ENCODE measurements at places on chromosomes 4 and X.

GRCh38 chr4:20944451-20944850 is 244.2 kb downstream of the PACRGL start:
- no peak for DNase-seq

- peak; percentile 37 for DNase-seq
Observed at GRCh38 chr4:48899950-48900349, 6.6 kb downstream of the OCIAD2 start.

DNA sequence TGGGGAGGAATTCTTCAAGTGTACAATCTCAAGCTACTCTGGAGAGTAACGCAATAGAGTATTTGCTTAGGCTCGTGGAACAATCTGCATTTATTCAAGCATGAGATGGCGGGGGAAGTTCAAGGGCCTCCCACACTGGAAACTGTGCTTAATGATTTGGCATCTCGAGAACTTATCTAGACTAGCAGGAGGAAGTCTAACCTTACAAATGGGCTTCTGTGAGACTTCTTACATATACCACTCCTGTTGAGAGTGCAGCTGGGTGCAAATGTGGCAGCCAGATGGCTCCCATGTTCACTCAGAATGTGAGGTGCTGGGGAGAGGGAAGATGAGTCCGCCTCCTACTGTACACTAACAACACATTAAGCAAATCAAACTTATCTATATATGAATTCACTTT is 29.3 kb upstream of the PTPN13 start:
- no peak for DNase-seq

- no peak for DNase-seq
Observed at GRCh38 chrX:111133389-111133788, 37.4 kb downstream of the PAK3 start.

- peak; percentile 89 for DNase-seq
Observed at GRCh38 chr4:106495476-106495875, 126.9 kb upstream of the GIMD1 start.

- no peak for DNase-seq
Observed at GRCh38 chrX:52979993-52980392, 21.7 kb upstream of the FAM156A start.

DNA sequence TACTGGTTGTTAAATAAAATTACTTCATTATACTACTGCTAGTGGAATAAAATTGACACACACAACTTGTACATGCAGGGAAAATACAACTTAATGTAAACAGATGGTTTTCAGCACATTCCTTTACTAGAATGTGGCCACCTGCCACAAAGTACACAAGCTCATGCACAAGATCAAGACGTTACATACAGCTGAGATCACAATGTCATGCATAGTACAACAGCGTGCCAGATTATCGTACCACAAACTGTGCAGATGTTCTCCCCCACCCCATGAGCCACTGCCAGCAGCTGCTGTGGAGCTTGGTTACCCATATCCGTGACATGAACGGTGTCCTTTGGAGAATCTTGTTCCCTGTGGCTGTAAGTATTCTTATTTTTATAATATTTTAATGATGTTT is 27.7 kb downstream of the FBXO8 start:
- DNase-seq, result peak; percentile 54

DNA sequence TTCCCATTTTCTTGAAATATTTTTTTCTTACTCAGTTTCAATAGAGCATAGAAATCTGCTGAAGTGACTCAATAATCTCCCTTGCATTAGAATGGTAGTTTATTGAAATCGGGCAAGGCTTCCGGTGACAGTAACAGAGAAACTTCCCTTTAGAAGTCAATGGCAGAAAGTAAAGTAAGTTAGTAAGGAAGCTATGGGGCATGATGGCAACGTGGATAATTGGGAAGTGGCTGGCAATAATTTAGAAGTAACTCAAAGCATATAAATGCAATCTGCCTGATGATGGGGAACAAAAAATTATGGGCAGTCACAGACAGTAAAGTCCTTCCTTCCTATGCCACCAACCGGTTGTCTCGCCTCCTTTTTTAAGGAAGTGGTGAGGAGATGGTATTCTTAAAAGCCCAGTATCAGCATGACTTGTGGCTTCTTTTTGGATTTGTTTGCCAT is 7.6 kb downstream of the CYBB start:
- DNase-seq, result no peak

GRCh38 chrX:21985332-21985777 is 44.8 kb downstream of the SMS start:
- DNase-seq, result peak; percentile 78

DNA sequence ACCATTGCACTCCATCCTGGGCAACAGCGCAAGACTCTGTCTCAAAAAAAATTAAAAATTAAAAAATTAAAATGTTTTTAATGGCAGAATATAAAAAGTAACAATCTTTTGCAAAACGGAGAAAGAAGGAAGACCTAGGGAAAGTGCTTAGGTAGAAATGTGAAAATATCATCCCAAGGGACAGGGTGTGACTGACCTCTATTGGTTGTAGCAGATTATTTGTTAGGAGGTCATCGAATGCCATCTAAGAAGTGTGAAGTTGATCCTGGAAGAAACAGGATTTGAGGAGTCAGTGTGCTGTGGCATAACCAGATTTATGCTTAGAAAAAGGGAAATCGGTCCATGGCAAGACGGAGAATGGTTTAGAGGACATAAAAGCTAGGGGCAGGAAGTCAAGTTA is 18.1 kb upstream of the C4orf36 start:
- DNase-seq, result no peak

DNA sequence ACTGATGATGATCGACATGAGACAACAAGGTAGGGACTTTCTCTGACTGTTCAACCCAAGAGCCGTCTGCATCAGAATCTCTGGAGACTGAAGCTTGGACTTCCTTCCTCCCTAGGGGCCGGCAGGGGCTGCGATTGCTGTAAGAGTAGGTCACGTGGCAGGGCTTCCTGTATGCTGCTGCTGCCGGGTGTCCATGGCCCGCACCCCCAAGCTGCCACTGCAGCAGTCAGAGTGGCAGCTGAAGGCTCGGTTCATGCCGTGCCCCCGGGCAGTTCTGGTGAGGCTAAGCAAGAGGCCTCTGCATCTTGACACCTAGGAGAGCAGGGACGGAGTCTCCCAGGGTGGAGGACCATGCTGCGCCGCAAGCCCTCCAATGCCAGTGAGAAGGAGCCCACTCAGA is at the start of gene SASH3:
SASH3 (plus strand) TSS at position 203 of the 400 bp plus-strand sequence; CDS start at position 352, 149 bp downstream.
- DNase-seq, result no peak

GRCh38 chr4:105147553-105148161 is 981 bp downstream of the TET2 start:
- DNase-seq, result peak; percentile 44

DNA sequence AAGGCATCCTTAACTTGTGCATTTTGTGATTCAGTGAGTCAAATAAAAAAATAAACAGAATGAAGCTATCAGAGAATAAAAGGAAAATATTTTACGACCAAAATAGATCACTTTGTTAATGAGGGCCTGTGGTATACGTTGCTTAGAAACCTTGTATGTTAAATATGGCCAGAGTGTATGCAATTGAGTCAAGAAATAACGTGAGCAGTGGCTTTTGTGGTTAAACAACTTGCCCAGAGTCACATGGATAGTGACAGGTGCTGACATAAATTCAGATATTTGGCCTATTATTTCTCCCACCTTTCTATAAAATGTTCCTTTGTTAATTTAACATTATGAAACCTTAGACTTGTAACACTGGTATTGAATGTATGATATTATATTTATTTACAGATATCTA is 393.4 kb downstream of the PABPC4L start:
- no peak for DNase-seq

- DNase-seq, result no peak
Observed at GRCh38 chr4:20251031-20251795, 492 bp upstream of the SLIT2 start.

DNA sequence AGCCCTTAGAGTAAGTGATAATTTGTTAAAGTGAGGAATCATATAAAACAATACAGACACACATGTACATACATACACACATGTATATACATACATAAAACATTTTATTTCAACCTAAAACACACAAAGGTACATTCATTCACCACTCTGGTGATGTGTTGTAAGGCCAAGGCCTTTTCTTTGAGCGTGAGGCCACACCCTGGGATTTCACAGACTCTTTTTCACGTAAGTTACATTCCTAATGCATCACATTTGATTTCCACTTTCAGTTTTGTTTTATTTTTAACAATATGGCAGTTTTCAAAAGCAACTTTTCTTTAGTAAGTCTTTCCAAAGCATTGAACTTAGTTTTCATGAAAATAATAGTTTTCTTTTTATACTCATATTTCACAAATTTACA is 170.7 kb downstream of the COL4A6 start:
- no peak for DNase-seq

DNA sequence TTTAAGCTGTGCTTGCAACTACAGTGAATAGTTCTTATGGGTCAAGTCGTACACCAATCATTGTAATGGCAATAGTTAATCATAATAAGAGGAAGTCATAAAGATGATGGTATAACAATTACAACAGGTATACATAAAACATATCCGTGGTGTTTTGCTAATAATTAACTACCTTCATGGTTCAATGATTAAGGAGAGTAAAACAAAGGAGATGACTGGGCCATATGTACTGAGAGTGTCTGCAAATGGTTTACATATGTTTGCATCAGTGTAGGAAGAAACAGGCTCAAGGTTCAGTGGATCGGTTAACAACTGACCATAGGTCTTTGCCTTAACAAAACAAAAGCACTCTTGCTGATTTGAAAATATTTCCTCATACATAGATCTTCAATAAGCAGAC is 253.0 kb downstream of the COX7B2 start:
- no peak for DNase-seq

GRCh38 chr4:140726776-140727500 is 29.2 kb downstream of the TBC1D9 start:
- DNase-seq, result no peak

GRCh38 chr4:40912460-40913184 is 162.9 kb downstream of the NSUN7 start:
- no peak for DNase-seq

- DNase-seq, result peak; percentile 96
Observed at GRCh38 chr4:176838601-176839433, 46.1 kb upstream of the VEGFC start.

DNA sequence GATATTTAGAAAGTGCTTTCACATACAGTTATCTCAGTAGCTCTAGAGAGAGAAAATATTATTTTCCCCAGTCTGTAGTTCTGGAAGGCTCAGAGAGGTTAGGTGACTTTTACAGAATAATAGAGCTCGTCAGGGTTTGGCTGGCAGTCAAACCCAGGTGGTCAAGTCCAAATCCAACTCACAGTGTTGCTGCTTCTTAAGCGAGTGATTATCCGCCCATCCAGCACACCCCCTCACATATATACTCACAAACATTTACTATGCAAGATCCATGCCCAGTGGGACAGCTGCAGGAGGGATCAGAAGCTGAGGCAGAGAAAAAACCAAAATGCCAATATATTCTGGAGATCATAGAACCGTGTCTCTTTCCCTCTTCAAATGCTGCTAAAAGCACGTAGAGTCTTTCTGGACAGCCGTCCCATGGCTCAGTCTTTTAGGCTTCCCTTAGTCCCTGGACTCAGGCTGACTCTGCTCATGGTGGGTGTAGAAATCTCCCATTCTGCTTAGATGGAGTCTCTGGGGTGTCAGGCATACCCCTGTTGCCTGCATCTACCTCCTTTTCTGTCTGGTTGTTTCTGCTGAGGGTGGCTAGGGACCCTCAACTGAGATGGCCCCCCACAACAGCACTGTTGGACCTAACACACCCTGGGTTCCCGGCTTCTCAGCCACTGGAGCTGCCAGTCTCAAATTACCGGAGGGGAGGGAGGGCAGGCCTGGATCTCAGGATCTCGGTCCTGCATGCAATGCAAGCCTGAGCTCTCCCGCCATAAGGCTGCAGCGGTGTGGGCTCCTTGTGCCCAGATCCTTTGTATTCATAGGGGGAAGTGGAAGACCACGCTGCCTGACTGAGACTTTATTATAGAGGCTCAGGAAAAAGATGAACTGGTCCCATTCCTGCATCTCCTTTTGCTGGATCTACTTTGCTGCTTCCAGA is at the start of gene CHRNA9:
CHRNA9 (plus strand) TSS at position 743 of the 934 bp plus-strand sequence; CDS start at position 878, 135 bp downstream.
- peak; percentile 11 for DNase-seq

DNA sequence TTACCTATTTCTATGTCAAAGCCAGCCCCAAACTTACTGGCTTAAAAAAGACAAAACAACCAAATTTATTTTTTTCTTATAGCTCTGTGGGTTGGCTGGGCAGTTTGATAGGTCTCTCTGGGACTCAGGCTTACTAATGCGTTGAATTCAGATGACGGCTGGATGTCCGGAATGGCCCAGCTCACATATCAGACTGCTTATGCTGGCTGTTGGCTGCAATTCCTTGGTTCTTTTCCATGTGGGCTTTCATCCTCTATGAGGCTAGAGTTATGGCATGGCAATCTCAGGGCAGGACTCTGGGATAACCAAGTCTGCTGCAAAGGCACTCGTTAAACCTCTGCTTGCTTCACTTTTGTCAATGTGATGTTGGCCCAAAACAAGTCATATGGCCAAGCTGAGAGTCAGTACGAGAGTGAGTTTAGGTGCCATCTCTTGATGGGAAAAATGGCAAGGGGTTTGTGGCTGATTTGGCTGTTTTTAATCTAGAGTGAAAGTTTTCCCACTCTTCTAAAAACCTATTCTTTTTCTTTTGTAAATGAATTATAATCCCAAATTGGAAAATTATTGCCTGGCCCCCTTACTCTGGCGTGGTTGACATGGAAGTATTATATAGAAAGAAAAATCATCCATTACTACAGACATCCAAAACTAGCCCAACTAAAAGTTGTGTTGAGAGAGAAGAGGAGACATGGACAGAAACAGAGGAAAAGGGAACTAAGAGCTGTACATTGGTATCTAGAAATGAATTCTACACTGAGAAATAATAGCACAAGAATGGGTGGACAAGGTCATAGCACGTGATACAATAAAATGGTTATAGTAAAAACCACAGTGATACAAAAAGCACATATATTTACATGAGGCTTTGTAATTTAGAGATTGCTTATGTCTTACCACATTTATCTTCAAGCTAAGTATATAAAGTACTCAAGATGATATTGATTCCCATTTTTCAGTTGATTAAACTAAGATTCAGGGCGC is 6.6 kb downstream of the PRIMPOL start:
- no peak for DNase-seq

DNA sequence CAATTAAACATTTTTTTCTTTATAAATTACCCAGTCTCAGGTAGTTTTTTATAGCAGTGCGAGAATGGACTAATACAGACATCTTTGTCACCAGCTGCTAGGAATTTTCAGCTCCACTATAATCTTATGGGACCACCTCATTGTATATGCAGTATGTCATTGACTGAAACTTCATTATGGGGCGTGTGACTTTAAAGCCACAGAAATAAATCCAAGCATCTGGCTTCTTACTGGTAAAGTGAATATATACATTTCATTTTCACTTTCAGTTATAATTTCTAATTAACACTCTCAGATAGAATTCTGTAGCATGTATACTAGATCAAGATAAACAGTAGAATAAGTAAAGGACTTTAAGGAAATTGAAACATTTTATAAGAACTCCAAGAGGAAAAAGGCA is 21.9 kb downstream of the IL15 start:
- no peak for DNase-seq

GRCh38 chr4:128682942-128683666 is 126.4 kb upstream of the JADE1 start:
- DNase-seq, result no peak

DNA sequence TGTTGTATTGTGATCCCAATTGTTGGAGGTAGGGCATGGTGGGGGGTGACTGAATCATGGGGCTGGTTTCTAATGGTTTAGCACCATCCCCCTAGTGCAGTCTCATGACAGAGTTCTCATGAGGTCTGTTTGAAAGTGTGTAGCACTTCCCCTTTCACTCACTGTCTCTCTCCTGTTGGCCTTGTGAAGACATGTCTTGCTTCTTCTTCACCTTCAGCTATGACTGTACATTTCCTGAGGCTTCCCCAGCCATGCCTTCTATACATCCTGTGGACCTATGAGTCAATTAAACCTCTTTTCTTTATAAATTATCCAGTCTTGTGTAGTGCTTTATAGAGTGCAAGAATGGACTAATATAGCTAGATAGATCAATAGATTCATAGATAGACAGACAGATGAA is 230.0 kb downstream of the MAGEE1 start:
- no peak for DNase-seq

All from fibroblast of skin of scalp (primary cell).